GM23338 (cell line): ENCODE measurements at places on chromosomes 6 and 20.

GRCh38 chr6:125759184-125759902 lies 9.9 kb downstream of the HEY2 start:
- DNase-seq = peak; percentile 92

GRCh38 chr6:169034516-169035167 lies 219.0 kb downstream of the THBS2 start:
- DNase-seq = no peak

- DNase-seq = no peak
These were observed 5.4 kb upstream of the CCN5 start for GRCh38 chr20:44709797-44710196.

- DNase-seq = peak; percentile 90
These were observed 86.4 kb upstream of the CLDN20 start for GRCh38 chr6:155177363-155177961.

GRCh38 chr6:56687551-56687950 lies 44.9 kb upstream of the DST start:
- no peak for DNase-seq

GRCh38 chr6:71672876-71673275 lies 213.5 kb upstream of the RIMS1 start:
- no peak for DNase-seq

DNA sequence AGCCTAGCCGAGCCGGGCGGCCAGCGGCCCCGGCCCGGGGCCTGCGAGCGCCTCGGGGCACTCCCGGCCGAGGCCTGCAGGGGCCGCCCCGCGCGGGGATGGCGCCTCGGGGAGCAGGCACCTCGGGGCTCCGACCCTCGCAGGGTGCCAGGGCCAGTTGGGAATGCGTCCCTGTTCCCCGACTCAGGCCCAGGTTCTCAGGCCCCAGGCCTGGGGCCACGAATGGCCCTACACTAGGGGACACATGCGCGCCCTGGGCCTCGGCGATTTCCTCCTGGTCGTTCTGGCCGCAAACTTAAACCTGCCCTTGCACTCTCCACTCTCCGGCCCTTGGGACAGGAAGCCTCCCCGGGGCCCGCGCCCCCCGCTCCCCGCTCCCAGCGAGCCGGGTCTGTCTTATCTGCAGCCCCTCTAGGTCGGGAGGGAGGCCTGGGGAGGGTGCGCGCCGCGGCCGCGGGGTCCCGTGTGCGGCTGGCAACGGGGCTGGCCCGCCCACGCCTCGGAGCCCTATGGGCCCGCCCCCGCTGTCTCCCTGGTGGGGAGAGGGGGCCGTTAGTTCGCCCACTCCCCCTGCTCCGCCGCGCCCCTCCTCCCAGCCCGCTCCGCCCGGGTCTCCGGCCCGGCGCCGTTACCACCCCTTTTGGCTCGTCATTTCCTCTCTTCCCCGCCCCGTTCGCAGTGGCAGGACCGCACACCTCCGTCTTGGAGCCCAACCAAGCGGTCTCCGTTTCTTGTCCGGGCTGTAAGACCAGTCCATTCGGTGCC lies 611 bp downstream of the NFYA start:
- DNase-seq = peak; percentile 89

- DNase-seq = no peak
These were observed 133.2 kb upstream of the SYNCRIP start for GRCh38 chr6:85775883-85776282.

DNA sequence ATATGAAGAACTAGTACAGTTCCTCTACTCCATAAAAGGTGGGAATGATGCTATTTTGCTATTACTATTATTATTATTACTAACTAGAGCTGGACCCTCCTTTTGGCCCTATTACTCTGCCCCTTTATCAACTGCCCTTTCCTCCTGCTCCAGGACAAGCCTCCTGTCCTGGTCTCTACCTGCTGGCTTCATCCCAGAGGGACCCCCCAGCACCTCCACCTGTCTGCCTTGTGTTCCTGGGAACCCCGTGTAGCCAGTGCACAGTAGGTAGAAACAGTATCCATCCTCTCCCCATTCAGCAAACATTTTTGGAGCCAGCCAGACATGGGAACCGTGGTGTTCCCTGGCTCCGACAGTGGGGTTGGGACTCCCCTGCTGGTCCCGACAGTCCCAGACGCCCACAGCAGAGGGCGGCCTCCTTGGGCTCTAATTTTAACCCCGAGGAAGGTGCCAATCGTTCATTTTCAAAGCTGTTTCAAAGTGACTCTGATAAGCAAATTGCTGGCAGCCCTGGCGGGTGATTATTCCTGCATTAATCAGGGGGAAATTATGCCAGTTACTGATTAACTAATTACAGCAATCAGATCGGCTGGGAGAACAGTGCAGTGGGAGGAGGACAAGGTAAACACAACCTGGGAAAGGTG lies 44.2 kb upstream of the MDGA1 start:
- peak; percentile 65 for DNase-seq

GRCh38 chr6:3032986-3033385 lies 33.3 kb downstream of the NQO2 start:
- no peak for DNase-seq
